Stimulated activated CD4-positive, alpha-beta T cell treated with anti-CD3 and anti-CD28 coated beads, Interleukin-1b, Interleukin-23, amount 100 ng/mL, for 1 hour (primary cell): ENCODE measurements at places on chromosomes 7 and 10.

DNA sequence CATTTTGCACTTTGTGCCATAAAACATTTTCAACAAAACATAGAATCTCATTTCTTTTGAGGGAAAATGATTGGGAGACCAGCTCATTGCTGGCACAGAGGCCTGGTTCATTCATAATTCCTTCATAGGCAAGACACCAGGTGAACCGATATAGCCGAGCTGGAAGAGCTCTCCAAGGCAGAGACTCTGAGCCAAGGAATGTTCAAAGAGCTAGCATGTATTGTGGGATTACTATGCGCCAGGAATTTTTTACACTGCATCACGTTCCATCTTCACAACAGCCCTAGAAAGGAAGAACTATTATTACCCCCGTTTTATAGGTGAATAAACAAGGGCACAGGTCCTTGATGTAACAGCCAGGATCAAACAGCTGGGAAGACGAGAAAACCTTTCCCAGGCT is 2.1 kb upstream of the IL6 start:
- no peak for DNase-seq

GRCh38 chr10:128863823-128864405 is 603.1 kb upstream of the MGMT start:
- DNase-seq, result no peak

- DNase-seq, result no peak
Measured at GRCh38 chr10:11782793-11783557, 40.2 kb upstream of the PROSER2 start.

DNA sequence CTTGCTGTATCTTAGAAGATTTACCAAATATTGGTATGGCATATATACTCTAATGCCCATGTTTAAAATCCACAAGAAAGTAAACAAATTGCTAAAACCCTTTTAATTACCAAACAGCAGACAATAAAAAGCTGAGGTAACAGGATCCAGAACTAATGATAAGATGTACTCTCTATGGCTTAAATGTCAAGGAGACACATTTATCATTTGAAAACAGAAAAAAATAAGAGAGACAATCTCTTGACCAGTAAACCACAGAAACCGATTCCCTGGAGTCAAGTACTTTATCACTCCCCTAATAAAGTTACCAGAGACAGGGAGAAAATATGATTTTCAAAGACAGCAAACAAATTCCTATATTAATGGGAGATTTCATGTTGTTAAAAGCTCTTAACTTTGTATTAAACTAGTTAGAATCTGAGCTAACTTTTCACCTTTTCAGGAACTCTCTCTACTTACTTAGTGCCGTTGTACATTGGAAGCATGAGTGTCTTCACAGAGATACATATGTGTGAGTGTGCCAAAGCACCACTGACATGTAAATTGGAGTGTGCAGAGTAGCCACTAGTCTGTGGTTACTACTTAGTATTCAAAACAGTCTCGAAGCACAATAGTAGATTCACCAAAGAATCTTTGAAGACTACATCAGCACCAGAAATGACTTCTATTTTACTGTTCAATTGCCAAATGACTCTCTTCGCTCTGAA is 44.2 kb downstream of the TSPAN12 start:
- DNase-seq, result no peak

- no peak for DNase-seq
Measured at GRCh38 chr10:43386549-43386948, 15.1 kb downstream of the FXYD4 start.

GRCh38 chr7:45579391-45579801 is 5.2 kb downstream of the ADCY1 start:
- no peak for DNase-seq

- no peak for DNase-seq
Measured at GRCh38 chr10:80172896-80173295, 32.4 kb downstream of the ANXA11 start.

- DNase-seq, result peak; percentile 77
Measured at GRCh38 chr7:107890962-107891635, at the start of gene DLD. DLD (plus strand) TSS chr7:107891183; CDS start chr7:107891251, 68 bp downstream.

- DNase-seq, result no peak
Measured at GRCh38 chr7:137328373-137329120, 15.0 kb downstream of the PTN start.

- DNase-seq, result no peak
Measured at GRCh38 chr7:14196555-14196954, 207.1 kb upstream of the ETV1 start.

- no peak for DNase-seq
Measured at GRCh38 chr7:5417106-5418071, 6.2 kb downstream of the TNRC18 start.

DNA sequence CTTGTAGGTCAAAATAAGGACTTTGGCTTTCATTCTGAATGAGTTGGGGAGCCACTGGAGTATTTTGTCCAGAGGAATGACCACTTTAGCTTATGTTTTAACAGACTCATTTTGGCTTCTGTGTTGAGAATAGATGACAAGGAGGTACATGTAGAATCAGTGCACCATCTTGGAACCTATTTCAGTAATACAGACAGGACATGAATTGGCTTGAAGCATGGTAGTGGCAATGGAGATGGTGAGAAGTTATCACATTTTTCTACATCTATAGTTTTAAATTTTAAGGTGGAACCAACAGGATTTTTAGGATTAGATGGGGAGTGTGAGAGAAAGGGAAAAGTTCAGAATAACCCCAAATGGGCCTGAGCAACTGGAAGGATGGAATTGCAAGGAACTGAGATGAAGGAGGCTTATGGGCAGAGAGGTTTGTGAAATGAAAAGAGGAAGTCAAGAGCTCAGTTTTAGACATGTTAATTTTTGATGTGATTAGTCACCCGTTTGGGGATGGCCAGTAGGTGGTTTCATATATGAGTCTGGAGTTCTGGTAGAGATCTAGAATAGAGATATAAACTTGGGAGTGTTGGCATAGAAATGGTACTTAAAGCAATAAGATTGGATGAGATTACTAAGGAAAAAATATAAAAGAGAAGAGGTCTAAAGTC is 89.2 kb upstream of the JAZF1 start:
- DNase-seq, result no peak

DNA sequence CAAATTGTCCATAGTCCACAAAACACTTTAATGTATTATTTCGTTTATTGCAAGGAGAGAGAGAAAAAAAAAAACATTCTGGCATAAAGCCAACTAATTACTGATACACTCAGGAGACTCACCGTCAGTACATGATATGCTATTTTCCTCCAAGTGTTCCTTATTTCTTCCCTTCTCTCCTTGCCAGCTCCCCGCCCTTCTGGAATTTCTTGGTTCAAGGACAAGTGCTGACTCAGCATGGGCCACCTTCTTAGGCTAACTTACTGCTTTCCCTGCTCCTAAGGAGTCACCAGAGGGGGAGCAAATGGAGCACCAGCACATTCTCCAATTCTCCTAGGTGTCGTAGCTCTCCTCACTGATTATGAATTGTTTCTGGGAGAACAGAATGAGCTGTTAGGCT is 133.8 kb upstream of the HDAC9 start:
- DNase-seq, result no peak

- DNase-seq, result no peak
Measured at GRCh38 chr10:90526721-90527120, 331.1 kb downstream of the HTR7 start.

- no peak for DNase-seq
Measured at GRCh38 chr7:13231216-13231615, 543.8 kb downstream of the ARL4A start.

DNA sequence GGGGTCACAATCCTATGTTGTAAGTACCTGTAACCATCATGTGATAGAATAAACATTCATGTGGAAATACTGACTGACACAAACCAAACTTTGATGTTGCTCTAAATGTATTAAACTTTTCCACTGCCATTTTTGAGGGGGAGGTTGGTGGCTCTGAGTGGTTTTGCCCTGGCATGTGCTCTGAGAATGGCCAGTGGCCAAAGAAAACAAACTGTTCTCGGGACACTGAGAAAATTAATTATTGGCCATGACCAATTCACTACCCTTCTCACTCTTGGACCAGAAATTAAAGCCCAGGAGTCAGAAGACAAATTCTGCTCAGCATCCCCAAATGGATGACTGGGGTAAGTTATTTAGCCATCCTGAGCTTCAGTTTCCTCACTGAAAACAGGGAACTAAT is 195.9 kb downstream of the XPNPEP1 start:
- DNase-seq, result no peak

DNA sequence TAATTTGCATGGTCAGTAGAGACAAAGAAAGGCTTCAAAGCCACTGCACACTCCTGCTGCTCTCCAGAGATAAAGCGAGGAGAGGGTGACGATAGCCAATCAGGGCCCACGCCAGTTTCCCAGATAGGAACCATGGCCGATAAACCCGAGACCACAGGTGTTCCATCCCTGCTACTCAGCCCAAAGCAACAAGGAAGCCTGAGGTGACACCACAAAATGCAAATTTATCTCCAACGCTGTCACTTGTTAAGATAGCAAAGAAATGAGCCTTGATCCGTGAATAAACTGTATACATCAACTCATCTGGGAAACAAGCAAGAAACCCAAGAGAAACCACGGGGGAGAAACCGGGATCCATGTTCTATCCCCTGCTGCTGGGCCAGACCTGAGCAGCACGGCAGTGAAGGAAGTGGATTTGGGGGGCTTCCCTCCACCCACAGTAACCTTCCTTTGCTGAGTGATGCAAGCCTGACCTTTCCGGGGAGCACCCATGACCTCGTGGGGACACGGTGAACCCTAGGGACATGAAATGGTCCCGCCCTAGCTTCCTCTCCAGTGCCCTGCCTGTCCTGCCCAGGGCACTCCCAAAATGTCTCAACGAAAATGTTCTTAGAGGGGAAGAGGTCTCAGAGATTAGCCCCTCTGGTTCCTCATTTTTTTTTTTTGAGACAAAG is 164.6 kb downstream of the PTPRN2 start:
- DNase-seq, result no peak

DNA sequence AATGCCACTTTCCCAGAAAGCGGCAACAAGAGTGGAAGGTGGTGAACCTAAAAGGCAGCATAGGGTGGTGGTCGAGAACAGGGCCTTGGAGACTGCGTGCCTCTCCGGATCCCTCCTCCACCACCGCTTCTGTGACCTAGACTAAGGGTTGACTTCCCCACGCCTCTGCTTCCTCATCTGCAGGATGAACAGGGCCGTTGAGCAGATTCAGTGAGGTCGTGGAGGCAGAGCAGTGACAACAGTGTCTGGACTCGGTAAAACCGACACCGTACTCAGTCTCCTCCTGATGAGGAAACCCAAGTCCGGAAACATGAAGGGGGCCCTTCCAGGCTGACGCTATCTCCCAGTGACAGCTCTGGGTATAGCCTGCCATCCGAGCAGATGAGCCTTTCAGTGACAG is 162.6 kb downstream of the CELF2 start:
- DNase-seq, result peak; percentile 30

DNA sequence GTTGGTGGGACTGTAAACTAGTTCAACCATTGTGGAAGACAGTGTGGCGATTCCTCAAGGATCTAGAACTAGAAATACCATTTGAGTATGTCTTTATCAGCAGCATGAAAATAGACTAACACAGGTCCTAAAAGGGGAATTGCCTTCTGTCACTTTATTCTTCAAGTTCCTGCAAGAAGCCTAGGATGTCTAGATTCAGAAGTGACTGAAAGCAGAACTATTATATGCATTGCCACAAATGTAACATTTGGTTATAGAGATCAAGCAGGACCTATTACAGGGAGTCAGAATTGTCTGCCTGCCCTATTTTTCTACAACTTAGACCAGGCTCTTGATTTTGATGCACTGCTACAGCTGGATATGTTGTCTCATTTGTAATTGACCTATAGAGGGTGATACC is 364.7 kb downstream of the SORCS1 start:
- DNase-seq, result no peak

GRCh38 chr7:101457001-101457750 is 94.5 kb downstream of the COL26A1 start:
- no peak for DNase-seq

GRCh38 chr10:114996542-114996941 is 58.5 kb downstream of the TRUB1 start:
- DNase-seq, result no peak

DNA sequence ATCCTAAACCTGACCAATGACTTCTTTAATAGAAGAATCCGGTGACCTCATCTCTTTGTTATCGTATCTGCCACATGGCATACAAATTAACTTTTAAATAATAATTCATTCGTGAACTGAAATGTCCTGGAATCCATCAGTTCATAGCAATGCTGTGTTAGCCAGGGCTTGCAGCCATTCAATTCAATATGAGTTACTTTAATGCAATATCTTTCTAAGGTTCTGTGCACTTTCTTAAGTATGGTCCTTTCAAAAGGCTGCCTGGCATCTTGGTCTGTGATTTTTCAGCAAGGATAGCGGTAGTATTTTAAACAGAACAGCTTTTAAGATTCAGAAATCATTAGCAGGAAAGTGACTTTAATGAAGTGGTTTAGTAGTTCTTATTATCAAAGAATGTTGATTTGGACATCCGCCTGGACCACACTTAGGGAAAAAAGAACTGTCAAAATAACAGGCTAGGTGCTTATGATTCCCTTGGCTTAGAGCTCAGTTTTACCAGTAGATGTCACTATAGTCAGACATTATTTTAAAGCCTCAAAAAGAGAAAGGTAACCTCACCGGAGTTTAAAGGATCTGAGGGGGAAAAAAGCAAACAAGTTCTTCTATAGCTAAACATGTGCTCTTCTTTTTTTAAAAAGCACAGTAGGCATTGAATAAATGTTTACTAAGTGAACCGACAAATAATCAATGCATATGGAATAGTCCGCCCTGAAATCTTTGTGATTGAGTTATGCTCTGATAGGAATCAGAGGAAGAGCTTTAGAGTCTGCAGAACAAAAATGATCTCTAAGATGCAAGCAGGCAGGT is 22.7 kb downstream of the SLC35G1 start:
- no peak for DNase-seq

GRCh38 chr10:63204667-63205391 is 71.7 kb downstream of the NRBF2 start:
- DNase-seq, result no peak

DNA sequence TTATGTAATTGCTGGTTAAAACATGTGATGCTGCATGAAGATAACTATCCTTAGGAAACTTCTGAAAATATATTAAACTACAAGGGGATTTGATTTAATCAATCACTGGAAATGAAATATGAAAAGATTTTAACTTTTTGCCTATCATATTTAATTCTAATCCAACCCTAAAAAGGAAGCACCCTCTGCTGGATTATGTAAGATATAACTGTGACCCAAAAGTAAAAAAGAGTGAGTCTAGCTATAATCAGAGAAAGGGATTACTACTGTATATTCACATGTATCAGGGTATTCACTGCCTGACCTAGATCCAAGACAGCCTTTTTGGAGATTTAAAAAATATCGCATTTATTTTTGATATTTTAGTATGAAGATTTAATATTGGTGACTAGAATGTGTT is 295.5 kb downstream of the MDFIC start:
- DNase-seq, result no peak

DNA sequence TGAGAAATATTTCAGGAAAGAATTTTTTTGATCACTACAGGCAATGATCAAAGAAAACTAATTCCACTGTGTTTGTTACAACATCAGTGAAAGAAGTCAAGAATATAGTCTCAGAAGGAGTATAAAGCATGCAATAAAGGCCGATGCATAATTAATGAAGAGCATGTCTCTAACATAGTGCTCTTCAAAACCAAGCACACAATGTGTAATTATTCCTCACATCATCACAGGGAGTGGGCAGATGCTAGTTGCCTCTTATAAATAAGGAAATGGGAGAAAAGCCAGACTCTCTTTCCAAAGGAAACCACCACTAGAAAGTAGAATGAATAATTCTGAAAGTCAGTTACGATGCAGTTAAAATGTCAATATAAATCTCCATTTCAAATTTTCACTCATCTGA is 220.1 kb downstream of the TEX36 start:
- DNase-seq, result no peak

- DNase-seq, result no peak
Measured at GRCh38 chr7:116290740-116291139, 80.4 kb downstream of the TES start.
